NCI-H1930 (cell line): ENCODE measurements at places on chromosomes 6 and 20.

GRCh38 chr6:114404339-114404955, 61.6 kb upstream of the HS3ST5 start:
- DNase-seq: no peak

GRCh38 chr6:41367700-41368099, 32.3 kb downstream of the NCR2 start:
- peak; percentile 61 for DNase-seq

GRCh38 chr6:105204331-105204730, 24.5 kb upstream of the POPDC3 start:
- no peak for DNase-seq

DNA sequence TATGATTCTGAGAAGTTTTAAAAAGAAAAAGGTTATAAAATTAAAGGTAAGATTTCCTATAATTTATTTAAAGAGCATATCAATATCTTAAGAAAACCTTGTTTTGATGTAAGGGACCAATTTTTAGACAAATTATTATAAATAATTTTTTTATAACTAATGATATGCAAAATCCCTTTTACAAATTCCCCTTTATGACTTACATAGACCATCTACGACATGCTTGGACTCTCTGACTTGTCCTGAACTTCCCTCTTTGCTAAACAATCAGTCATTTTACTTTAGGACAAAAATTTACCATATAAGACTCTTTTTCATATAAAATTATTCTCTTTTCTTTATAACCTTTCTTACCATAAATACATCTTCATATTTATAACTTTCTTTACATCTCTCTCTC, 15.3 kb upstream of the ANGPT4 start:
- DNase-seq: peak; percentile 32

GRCh38 chr20:34514897-34515483, 1.2 kb upstream of the DYNLRB1 start:
- DNase-seq: no peak

DNA sequence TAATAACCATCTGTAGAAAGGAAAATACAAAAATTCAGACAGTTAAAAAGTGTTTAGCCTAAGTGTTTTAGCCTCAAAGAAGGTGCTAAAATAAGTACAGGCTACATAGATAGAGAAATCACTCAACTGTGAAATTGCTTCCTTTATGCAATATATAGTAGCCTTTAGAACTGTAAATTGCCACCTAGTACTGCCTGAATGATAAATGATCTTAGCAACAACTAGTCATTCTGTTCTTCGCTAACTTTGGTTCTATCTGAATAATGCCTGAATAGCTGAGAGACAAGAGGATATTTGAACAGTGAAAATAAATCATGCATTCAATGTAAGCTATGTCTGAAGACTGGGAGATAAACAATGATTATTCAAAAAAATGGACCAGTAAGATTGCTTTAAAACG, 603.3 kb upstream of the PTCHD4 start:
- peak; percentile 13 for DNase-seq

DNA sequence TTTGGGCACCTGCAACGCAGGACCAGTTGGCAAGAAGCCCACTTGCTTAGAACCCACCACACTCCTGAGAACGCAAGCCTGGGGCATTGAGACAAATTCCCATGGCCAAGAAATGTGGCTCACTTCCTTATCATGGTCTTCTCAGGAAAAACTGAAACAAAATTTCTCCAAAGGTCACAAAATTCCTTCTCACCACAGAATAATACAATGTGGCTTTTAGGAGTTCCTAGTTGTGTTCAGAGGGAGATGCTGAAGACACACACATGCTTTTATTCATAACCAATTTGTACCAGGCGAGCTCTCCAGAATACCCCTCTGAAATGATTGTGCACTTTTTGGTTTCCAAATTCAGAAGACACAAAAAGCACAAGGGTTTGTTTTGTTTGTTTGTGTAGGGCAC, 31.6 kb downstream of the ADTRP start:
- DNase-seq: no peak

- DNase-seq: no peak
These were observed 2.7 kb upstream of the EEF1A1 start for GRCh38 chr6:73523434-73524123.

DNA sequence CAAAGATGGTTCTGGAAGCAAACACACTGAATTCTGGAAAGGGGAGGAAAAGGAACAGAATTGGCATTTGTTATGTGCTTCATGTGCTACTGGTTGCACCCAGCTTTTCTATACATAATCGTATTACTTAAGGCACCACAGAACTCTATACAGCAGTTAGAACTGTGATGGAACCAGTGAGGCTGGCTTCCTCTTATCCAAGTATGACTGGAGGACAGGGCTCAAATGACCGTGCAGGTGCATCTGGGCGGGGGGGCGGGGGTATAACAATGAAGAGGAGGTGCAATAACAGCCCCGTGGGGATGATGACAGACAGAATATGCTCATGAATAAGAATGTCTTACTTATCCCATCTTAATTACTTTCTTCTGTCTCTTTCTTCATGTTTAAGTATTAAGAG, 144.2 kb downstream of the BTBD9 start:
- DNase-seq: no peak

DNA sequence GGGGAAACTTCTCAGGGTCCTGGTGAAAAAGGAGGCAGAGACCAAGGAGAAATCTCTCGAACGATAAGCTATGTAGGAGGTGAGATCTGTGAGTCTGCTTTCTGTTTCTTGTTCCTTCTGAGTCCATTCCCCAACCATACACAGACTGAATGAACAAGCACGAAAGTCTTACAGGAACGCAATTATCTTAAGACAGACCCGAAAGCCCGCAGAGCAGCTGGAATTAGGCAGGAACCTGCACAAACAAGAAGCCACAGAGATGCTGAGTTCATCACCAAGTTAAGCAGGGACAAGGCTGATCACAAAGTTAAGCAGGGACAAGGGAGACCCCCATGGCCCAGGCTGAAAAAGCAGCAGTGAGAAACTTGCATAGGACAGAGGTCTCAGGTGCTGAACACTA, 21.4 kb upstream of the NELFCD start:
- DNase-seq: no peak

GRCh38 chr20:44901974-44902373, 7.9 kb upstream of the PABPC1L start:
- DNase-seq: no peak
